ENCODE measurements at places on chromosomes 7 and 10.

GRCh38 chr7:44447874-44448425 is 42.5 kb downstream of the NUDCD3 start:
- DNase-seq = no peak

- no peak for DNase-seq
Observed at GRCh38 chr10:124886195-124886594, 55.7 kb upstream of the ZRANB1 start.

DNA sequence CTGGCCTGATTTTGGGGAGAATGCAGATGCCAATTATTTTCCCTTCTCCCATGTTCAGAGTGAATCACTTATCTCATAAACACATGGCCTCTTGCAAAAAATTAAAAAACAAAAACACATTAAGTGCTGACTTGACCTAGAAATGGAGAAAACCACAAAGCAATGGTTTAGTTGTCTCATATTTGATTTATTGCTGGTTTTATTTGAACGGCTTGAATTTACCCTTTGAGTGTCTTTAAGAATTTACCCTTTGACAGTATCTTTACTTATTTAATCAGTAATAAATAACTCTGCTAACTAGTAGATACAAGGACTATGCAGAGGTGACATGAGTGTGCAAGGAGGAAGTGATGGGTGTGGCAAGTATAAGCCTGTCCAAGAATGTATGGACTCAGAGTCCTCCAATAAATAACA is 68.1 kb upstream of the GSDME start:
- DNase-seq = no peak

DNA sequence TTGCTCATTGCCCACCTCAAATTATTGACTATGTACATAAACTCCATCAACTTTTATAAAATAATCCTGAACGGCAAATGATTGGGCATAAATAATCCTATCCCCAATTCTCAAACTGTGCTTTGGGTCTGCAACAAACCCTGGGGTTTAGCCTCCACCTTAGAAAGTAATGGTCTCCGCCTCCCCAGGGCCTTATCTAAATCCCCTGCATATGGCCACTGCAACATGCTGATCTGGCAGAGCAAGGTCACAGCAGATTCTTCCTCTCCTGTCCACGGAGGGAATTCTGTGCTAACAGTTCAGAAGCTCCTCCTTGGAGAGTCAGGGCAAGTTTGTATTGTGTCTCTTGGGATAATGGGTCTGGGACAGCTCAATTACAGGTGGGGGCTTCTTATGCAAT is 18.4 kb downstream of the FXYD4 start:
- DNase-seq = no peak

DNA sequence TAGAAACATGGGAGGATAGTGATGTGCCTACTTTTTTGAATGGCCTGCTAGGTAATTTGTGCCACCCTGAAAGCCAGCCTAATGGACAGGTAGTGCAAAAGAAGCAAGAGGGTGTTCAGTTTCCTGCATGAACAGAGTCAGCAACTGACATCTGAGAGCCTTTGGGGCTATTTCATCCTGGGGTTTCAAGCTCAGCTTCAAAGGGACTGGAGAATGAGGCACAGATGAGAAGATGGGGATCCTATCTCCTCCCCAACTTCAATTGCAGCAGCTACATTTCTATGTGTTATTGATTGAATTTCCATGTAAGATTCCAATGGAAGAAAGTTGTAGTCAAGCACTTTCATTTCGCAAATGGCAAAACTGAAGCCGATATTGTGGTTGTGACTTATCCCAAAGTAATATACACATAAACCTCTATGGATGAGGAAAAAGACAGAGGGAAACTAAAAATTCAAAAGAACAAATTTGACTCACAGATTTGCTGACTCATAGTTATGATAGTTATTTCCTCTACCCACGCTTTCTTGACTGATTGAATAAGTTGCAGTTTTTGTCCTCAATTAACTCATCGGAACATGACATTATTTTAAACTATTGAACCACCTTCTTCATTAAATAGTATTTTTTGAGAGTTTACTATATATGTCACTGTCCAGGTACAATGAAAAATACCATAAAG is 42.6 kb upstream of the NRP1 start:
- DNase-seq = no peak

DNA sequence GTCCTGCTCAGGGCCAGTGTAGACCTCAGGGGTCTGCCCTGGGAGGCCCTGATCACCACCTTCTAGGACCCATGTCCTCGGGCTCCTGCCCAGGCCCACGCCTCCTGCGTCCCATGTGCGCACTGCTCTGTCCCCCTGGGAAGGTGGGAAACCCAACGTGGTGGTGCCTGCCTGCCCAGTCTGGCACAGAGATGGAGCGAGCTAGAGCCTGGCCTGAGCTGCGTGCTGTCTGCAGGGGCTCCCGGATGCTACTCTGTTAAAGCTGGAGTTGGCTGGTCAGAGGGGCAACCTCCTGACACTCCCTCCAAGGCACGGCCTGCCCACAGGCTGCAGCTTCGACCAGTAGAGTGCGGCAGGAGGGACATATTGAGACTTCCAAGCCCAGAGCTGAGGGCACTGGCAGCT is 171.7 kb downstream of the DNAJB6 start:
- no peak for DNase-seq

DNA sequence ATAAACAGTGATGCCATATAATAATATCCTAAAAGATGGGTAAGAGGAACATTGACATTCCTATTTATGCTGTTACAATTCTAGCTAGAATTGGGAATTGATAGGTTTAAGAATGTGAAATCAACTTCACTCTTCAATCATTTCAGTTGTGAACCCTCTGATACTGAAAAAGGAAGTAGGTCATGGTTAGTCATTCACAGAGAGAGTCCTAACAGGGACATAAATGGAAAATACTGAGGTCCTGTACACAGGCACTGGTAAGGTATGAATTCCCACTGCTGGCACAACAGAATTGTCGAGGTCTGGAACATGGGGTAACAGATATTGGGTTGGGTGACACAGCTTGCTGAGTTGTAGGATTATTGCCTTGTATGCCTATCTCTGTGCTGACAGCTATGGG is 289.4 kb upstream of the LRRN3 start:
- DNase-seq = no peak

GRCh38 chr7:118259115-118259514 is 34.6 kb downstream of the ANKRD7 start:
- no peak for DNase-seq

DNA sequence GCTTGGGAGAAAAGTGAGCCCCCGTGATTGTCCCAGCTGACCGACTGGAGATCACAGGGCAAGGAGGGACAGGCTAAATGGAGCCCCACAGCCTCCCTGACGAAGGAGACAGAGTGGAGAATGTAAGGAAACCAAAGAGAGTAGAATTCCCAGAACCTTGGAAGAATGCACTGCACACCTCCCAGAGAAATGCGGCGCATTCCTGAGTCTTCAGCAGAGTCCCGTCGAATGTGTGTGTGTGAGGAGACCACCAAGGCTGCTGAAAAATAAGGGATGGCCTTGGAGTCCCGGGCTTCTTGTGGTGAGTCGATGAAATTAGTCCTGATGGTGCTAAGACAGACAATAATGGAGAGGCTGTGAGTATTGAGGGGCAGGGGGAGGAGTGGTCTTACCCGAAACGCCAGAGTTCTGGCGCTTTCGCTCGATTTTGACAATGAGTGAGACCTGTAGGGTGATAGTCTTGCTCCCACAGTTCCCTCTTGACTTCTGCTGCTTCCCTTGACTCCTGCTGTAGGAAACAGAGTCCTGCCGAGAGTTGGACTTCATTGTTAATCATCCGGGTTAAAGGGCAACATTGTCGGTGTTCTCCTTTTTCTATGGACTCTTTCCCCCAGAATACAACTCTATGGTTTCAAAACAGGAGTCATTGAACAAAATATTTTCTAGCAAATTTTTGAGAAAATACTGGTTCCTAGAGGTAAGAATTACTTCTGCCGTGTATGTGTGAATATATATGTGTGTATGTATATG is 103.2 kb downstream of the CNNM2 start:
- no peak for DNase-seq

DNA sequence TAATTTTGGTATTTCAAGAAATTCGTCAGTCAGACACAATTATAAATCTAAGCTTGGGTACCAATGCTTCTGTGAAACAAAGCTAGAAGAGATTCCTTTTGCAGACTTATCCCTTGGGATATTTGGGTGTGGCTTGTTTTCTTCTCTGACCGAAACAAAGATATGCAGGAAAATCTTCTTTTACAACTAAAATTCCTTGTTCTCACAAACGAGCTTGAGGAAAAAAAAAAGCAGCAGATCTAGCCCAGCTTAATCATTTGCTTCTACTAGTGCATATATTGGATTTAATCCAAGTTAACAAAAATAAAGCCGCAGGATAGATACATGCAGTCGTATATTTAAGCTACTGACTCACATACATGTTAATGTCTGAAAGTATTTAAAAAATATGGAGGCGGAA is 104.2 kb downstream of the PRTFDC1 start:
- no peak for DNase-seq

DNA sequence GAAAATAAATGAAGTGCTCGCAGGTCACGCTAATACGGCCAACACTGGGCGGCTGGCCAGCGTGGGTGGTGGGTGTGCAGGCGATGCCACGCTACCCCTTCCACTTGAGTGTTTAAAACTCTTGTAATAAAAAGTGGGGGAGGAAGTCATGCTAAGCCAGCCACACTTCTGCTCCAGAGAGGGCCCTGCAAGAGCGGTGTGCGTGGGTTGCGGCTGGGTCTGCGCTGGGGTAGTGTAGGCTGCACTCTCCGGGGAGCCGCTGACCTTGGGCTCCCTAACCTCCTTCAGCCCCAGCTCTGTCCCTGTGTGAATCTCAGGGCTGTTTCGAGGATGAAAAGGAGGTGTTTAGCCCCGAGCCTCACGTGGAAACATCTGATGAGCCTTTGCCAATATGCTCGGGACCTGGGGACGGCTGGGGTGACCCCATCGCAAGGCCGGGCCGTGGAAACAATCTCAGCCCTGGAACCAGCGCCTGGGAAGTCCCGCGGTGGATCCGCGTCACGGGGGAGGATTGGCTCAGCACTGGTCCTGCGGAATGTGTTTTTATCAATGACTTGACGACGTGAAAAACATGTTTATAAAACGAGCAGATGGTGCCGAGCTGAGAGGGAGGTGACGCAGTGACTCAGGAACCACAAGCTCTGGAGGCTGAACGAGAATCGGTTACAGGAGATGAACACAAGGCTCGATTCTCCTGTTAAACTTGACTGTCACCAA is 278.5 kb downstream of the DNAJB6 start:
- no peak for DNase-seq

DNA sequence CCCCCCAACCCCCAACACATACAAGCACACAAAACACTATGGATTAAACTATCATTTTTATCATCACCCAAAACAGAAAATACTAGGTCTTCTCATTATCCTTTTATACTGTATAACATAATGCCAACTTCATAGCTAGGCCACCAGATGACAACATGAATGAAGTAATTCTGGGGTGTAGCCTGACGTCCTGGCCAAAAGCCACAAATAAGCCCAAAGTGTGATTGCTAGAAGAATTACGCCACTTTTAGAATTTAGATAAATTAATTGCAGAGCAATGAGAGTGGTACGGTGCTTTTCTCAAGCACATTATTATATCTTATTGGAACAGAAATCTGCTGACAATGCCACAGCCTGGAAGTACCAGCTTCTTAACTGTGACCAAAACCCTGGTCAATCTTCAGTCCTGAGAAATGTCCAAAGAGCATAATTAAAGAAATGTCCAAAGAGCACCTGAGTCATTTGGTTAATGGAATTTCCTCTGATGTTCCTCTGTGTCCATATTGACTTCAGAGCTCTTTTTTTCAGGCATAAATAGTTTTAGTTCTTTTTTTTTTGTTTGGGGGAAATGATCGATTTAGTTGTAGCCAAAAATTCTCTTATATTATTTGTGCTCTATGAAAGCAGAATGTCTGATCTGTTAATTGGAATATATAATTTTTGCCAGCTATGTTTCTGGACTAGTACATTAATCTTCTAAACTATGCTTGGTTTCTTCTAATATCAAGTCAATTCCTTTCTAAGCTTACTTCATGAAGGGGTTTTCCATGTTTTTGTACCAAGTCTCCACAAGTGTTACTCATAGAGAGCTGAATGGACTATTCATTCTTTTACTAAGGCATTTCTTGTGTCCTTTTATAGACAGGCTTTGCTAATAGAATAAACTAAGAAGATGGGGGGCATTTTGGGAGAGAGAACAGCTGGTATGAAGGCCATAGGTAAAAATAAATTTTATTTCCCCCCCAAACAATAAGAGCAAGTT is 233.4 kb upstream of the SLC26A5 start:
- no peak for DNase-seq

DNA sequence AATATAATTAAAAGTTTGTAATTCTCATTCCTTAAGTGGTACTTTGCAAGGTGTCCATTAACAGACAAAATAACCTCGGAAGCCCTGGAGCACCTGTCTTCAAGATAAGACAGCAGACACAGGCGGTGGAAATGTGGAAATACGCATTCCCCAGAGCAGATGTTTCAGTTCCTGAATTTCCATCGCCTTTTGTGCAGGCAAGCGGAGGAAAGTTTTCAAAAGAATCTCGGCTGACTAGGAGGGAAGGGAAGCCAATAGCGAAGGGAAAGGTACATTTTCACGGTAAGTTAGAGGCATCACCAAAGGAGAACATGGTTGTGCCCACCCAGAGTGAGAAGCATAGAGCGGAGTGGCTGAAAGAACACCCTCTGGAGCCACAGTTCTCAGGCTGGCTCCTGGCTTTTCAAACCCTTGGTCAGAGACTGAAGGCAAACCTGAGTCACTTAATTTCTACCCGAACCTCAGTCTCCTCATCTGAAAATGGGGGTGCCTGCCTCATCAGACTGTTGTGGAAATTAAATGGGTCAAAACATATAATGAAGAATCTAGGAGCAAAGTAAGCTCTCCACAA is 13.6 kb downstream of the CPA1 start:
- no peak for DNase-seq

GRCh38 chr10:102269017-102269416 is 23.7 kb downstream of the GBF1 start:
- no peak for DNase-seq

DNA sequence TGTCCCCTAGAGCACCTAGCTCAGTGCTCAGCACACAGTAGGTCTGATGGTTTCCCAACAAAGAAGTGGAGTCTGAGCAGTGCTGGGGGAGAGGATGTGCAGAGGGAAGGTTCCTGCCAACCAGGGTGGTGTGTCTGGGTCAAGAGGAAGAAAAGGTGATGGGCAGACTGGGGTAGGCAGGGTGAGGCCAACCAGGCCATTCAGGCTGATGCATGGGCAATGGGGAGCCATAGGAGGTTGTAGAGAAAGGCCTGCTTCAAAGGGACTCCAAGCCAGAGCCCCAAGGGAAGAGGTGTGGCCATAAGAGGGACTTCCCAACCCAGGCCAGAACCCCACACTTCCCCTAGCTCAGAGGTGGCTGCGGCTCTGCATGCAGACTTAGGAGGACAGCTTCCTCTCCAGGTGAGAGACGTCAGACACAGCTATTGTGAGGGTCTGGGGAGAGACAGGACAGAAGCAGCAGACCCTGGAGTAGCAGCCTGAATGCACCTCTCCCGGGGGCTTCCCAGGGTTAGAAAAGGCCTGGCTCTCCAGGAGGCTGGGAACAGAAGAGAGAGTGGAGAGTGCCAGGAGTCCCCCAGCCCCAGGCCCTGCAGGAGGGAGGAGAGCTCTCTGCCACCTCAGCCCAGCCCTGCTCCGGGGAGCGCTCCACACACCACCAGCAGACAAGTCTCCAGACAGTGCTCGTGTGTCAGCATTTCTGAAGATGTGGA is 87.4 kb upstream of the ZMIZ1 start:
- DNase-seq = no peak

GRCh38 chr7:96266580-96266979 is 55.3 kb downstream of the SLC25A13 start:
- no peak for DNase-seq

Data from activated T-helper 1 cell treated with Interleukin-2 at 50 U/mL for 16 hours (primary cell).